WTC11 (cell line): ENCODE measurements at places on chromosomes 2 and 18.
A peak's percentile ranks its signal among the peaks of the same experiment; 100 is the strongest.

GRCh38 chr18:49638209-49638785, 76.4 kb downstream of the LIPG start:
- no peak for DNase-seq

DNA sequence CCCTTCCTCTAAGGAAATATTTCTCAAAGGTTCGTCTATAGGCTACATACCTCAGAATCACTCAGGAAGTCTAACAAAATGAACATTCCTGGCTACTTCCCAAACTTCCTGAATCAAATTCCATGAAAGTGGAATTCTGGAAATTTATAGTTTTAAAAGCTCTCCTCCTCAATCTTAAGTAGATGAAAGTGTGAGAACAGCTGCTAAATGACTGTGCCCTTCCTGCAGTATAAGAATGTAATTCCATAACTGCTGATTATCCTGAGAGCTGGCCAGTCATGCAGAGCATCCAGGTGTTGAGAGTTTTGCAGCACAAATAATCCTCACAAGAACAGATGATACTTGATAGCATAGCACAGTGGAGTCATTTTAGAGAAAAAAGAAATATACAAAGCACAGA, 265.0 kb downstream of the KCNJ3 start:
- no peak for DNase-seq

GRCh38 chr2:173149491-173149890, 73.8 kb downstream of the MAP3K20 start:
- DNase-seq, result no peak

DNA sequence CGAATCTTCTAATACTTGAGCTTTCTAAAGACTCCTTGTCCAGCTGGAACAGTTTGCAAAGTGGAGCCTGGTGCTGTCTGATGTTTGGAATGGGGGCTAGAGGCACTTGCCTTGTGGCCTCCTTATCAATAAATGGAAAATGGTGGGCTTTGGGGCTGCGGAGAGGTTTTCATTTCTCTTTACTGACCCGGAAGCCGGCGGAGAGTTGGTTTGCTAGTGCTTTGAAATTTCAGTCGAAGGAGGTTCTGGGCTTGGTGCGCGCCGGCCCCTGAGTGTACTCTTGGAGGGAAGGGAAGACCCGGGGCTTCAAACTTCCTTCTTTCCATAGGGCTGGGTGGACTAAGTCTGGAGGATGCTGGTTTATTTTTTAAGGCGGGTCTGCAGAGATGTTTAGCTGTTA, 714 bp downstream of the RPIA start:
- peak; percentile 14 for DNase-seq

DNA sequence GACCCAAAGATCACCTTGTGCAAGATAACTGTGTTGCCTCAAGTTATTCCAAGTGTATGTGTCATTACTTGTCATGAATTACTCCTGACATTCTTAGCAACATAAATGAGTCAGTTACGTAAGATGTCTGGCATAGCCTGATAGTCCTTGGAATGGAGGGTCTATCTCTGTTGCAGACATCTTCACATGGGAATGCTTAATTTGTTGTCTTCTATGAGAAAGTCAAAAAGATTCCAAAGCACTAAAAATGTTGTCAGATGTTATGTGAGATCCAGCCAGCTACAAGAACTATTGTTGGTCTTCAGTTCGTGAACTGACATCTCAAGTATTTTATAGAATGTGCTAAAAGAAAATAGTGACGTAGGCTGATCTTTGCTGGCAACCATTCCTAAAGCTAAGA, 178.2 kb upstream of the RASGRP3 start:
- no peak for DNase-seq

DNA sequence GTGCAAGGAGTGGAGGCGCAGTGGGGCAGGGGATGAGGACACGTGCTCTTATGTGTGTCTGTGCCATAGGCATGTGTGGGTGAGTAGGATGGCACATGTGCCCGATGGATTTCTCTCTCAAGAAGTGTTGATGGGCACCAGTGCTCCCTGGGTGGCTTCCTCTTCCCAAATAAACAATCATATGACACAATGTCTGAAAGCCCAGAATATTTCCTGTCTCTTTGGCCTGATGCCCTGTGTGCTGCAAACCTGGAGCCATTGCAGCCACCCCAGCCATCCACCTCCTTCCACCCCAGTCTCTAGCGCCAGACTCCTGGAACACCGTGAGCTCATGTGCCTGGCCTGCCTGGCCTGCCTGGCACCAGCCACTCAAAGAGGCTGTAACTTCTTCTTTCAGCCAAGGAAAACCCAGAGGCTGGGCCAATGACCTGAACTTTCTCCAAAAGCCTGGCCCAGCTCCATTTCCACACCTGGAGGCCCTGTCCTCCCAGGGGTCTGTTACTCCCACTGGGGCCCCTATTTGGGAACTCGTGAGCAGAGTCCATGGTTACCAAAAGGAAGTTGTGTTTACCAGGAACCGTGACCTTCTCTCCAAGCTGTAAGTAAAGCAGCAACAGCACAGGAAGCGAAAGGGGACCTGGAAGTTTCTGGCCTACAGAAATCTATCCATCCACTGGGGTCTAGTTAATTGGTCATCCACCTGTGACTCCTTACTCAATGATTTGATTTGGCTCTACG, 9.5 kb upstream of the ZBTB7C start:
- DNase-seq, result no peak

DNA sequence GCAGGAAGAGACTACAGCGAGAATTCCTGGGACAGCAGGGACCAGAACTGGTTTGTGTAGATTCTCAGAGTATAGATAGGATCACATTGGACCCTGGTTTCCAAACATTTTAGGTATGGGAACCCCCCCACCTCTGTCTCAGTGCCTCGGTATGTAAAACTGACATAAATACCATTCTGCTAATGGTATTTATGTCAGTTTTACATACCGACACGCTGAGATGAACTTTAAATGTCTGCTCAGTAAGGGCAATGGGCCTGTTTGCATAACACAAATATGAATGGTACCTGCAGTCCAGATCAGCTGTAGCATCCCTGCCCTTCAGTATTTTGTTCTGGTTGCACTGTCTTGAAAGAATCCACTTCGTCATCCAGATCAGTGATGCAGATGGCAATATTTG, 73.2 kb downstream of the WDSUB1 start:
- DNase-seq, result no peak

GRCh38 chr2:96262306-96262705, 3.5 kb downstream of the TMEM127 start:
- no peak for DNase-seq
